HuH-7.5 (cell line): ENCODE measurements at places on chromosomes 5 and 9.

DNA sequence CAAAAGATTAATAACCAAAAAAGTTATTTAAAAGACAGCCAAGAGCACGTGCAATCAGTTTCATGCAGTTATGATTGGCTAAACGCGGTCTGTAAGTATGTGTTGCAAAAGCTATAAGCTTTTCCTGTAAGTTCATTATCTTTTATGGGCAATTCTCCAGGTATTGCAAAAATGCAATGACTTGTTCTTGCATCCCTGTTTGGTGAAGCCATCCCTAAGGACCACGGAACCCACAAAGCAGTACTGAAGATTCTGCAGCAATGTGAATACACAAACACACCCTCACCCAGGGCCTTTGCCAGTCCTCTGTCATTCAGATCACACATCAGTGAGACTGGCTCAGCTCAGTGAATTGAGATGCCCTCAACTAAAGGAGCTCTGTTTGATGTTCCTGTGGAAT lies 11.4 kb downstream of the GCNT4 start:
- DNase-seq: no peak

DNA sequence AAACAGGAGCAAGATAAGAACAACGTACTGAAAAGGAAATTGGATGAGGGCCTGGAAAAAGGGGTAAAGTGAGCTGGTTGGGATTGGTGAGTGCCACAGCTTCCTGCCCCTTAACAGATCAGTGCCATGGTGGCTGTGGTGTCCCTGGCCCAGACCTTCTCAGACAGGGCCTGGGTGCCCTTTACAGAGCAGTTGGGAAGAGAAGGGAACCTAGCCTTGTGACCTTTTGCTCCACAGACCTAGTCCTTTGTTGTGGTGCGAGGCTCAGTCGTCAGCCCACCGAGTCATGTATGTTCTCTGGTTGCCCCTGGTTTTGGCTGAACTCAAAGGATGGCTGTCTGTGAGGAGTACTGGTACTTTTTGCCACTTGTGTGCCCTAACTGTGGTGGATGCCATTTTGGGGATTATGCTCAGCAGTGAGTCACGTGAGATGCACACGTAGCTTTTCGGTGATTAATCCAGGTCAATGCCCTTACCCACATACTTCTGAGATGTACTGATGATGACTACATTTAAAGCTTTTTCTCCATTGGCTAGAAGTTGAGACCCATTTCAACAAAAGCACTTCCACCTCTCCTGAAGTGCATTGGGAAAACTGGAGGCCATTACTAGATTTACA lies 48.4 kb downstream of the EXOSC2 start:
- no peak for DNase-seq

- DNase-seq: no peak
Measured at GRCh38 chr5:3302228-3302627, 293.4 kb upstream of the IRX1 start.

DNA sequence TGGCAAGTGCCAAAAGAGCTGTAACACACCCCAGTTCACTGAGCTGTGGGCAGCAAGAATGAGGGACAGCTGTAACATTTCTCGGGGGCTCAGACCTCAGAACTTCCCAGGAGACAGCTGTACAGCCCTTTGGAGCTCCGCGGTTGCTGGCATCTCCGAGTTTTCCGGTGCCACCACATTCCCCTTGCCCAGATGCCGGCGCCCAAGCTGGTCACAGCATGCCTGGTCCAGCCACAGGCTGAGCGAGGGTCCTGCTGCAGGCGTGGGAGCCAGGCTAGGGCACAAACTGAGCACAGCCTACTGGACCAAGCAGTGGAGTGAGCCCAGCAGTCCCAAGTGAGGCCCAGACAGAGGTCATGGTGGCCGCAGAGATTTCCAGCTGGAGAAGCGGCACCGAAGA lies 797.7 kb upstream of the EDIL3 start:
- DNase-seq: no peak

GRCh38 chr5:127878174-127878750 lies 175.1 kb downstream of the CCDC192 start:
- DNase-seq: peak; percentile 15

DNA sequence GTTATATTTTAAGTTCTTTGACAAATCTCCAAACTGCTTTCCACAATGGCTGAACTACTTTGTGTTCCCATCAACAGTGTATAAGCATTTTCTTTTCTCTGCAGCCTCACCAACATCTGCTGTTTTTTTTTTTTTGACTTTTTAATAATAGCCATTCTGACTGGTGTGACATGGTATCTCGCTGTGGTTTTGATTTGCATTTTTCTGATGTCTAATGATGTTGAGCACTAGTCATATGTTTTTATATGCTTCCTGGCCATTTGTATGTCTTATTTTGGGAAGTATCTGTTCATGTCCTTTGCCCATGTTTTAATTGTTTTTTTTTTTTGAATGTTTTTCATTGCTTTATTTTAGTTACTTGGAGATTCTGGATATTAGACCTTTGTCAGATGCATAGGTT lies 196.6 kb downstream of the PLK2 start:
- no peak for DNase-seq

- no peak for DNase-seq
Measured at GRCh38 chr9:12814877-12815237, 40.0 kb downstream of the LURAP1L start.

GRCh38 chr9:115104908-115105307 lies 13.0 kb downstream of the TNC start:
- no peak for DNase-seq

GRCh38 chr9:2676466-2676865 lies 40.8 kb upstream of the KCNV2 start:
- no peak for DNase-seq

- DNase-seq: no peak
Measured at GRCh38 chr5:14157493-14157782, 14.3 kb downstream of the TRIO start.

DNA sequence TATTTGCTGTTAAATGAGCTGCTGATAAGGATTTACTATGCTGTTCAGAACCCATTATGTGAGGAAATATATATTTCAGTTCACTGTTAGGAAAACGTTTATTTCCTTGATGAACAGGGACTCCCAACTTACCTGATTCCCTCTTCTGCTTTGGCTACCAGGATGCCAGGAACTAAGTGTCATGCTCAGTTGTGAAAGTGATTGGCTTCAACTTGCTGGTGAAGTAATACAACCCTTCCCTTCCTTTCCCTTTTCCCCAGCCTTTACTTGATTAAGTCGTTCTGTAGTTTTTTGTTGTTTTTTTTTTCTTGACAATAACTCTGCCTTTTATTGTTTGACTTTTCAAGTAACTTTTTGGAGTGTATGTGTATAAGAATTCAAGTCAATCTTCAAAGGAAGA lies 309.3 kb downstream of the DOCK8 start:
- DNase-seq: no peak

GRCh38 chr9:92468206-92468605 lies 14.1 kb downstream of the ASPN start:
- DNase-seq: no peak

GRCh38 chr5:174335682-174336364 lies 290.3 kb downstream of the NSG2 start:
- no peak for DNase-seq

- no peak for DNase-seq
Measured at GRCh38 chr5:5418764-5419163, 3.7 kb upstream of the ICE1 start.

DNA sequence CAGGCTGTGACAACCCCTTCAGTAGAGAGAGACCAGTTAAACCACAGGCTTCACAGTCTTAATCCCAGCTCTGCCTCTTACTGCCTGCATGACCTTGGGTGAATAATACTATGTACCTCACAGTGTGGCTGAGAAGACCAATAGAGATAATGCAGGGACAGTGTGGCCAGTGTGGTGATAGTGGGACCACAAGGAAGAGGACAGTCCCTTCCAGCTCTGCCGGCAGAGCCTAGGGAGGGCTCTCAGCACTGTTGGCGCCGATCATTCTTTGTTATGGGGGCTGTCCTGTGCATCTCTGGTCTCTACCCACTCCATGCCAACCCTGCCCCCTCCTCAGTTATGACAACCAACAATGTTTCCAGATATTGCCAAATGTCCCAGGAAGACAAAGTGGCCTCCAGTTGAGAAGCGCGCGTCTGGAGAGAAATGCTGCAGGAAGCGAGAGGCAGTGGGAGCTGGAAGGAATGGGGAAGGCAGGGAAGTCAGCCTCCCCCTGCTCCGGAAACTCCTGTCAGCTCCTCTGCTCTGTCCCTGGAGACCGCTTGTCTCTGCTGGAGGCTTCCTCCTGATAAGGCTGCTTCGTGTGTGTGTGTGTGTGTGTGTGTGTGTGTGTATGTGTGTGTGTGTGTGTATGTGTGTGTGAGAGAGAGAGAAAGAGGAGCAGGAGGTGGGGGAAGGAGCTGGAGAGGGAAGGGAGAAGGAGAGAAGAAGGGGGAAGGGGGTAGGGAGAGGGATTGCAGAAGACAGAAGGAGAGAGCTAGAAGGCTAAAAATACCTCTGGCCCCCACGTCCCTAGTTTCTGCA lies 31.8 kb upstream of the FABP6 start:
- DNase-seq: no peak

DNA sequence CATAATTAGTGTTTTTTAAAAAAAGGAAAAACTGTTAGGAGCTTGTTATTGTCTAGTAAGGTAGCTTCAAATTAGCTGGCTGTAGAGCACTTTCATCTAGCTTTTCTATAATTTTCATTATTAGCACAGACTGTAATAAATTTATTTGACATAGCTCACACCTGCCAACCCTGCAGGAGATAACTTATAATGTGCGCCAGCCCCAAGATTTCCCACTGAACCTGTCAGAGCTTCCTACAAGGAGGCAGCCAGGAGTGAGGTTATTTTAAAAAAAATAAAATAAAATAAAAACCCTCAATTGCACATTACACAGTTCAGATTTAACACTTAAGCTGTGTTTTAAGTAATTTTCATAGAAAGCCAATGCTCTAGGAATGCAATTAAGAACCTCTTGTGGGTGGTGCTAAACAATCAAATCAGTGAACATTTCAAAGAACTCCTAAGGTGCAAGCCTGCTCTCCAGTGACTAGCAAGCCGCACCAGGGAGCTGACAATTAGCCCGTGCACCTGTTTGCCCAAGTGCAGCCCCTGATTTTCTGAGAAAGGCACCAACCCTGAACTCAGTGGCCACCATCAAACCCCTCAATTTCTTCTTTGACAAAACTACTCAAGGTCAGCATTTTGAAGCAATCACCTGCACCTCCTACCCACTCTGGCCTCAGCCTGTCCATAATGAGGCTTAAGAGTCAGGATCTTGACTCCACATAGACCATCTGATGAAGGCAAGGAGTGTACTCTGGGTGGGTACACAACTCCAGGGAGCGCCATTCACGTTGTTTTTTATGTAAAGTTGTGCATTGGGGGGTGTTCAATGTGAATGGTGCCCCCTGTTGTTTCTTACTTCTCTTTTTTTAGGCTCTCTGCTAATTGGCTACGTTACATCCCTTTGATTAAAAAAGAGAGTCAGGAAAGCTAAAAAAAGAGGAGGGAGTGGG lies 385.3 kb upstream of the WWC1 start:
- no peak for DNase-seq
